Stimulated activated CD8-positive, alpha-beta memory T cell treated with anti-CD3 and anti-CD28 coated beads, Interleukin-7, amount 100 ng/mL, for 24 hours (primary cell): ENCODE measurements at places on chromosomes 3 and 15.

GRCh38 chr3:171654326-171654725 lies 156.0 kb downstream of the PLD1 start:
- DNase-seq = no peak

GRCh38 chr3:64571982-64572381 lies 115.8 kb downstream of the ADAMTS9 start:
- DNase-seq = no peak

- DNase-seq = no peak
These were observed 22.4 kb downstream of the LRRK1 start for GRCh38 chr15:100941536-100941935.

GRCh38 chr3:100149713-100150415 lies 35.6 kb upstream of the FILIP1L start:
- no peak for DNase-seq
